GM12891 (cell line): ENCODE measurements at places on chromosomes 3 and 15.

DNA sequence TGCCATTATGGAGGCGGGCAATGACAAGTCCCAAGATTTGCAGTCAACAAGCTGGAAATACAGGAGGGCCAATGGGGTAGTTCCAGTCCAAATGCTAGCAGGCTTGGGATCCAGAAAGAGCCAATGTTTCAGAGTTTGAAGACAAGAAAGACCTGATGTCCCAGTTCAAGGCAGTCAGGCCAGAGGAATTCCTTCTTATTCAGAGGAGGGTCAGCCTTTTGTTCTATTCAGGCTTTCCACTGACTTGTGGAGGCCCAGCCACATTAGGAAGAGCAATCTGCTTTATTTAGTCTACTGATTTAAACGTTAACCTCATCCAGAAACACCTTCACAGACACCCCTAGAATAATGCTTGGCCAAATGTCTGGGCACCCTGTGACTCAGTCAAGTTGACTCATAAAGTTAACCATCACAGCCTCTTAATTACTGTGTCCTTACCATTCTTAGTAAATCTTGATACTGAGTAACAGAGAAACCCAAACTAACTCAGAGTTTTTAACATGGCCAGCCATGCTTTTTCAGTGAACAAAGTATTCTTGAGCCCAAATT lies 50.9 kb upstream of the NPHP3 start:
- DNase-seq = no peak

GRCh38 chr3:108127301-108127988 lies 36.6 kb upstream of the CD47 start:
- DNase-seq = no peak

GRCh38 chr3:136142592-136142991 lies 53.5 kb downstream of the MSL2 start:
- no peak for DNase-seq

DNA sequence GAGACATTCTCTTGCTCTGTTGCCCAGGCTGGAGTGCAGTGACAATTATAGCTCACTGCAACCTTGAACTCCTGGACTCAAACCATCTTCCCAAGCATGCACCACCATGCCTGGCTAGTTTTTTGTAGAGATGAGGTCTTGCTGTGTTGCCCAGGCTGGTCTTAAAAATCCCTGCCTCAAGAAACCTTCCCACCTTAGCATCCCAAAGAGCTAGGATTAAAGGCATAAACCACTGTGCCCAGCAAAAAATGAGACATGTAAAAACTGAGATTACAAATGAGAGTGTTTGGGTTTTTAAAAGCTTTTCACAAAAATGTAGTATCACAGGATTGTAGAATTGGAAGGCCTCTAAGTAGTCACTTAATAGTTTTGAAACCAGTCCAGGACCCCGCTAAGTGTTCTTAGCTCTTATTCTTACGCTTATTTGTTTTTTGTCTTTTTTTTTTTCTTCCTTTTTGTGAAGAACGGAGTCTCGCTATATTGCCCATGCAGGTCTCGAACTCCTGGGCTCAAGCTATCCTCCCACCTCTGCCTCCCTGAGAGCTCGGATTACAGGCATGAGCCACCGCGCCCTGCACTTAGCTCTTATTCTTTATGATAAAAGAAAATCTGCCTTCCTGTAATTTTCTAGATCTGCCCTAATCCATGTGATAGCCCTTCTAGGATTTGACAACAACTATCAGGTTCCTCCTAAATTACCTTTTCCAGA lies 31.5 kb downstream of the KLHL18 start:
- no peak for DNase-seq

GRCh38 chr15:43939070-43939469 lies 112.3 kb downstream of the WDR76 start:
- DNase-seq = no peak

DNA sequence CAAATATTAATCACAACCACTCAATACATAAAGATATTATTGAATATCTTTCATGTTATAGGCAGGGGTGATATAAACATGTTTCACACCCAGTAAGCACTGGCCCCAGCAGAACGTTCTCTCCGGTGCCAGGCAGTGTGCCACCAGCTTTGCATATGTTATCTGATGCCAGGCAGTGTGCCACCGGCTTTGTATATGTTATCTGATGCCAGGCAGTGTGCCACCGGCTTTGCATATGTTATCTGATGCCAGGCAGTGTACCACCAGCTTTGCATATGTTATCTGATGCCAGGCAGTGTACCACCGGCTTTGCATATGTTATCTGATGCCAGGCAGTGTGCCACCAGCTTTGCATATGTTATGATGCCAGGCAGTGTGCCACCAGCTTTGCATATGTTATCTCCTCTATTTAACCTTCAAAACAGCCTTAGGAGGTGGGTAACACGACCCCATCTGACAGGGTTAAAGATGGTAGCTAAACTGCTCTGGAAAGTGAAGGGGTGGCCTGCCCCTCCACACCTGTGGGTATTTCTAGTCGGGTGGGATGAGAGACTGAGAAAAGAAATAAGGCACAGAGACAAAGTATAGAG lies 6.9 kb downstream of the MUC20 start:
- DNase-seq = no peak

DNA sequence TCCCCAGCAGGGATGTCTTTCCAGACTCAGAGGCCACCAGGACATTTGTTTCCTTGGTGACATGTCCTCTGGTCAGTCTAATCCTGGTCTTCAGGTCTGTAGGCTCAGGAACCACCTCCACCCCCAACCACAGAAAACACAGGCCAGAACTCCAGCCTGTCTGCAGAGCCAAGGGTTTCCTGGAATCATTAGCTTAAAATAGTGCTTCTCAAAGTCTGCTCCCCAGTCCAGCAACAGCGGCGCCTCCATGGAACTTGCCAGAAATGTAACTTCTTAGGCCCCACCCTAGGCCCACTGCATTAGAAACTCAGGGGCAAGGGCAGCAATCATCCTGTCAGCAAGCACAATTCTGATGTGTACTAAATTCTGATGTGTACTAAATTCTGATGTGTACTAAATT lies 20.0 kb downstream of the SLC28A1 start:
- no peak for DNase-seq

DNA sequence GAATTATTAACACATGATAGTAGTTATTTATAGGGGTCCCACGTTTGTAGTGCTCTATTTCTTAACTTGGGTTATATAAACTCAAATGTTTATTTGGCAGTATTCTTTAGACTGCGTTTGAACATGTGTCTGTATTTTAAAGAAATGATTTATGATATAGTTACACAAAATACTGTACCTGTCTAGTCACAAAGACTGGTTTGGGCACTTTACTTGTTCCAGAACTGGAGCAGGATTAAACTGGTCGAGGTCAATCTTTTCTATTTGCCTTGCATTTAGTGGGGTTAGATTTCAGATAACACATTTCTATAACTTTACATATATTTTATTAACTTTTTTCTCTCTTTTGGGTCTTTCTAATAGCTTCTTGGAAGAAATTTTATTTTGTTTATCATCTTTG lies 39.5 kb downstream of the HACD3 start:
- no peak for DNase-seq

- DNase-seq = no peak
These were observed 20.5 kb upstream of the SOX14 start for GRCh38 chr3:137743608-137744007.

- DNase-seq = no peak
These were observed 36.5 kb downstream of the DAPK2 start for GRCh38 chr15:64009798-64010261.

GRCh38 chr3:72517921-72518424 lies 330.3 kb downstream of the SHQ1 start:
- DNase-seq = no peak

DNA sequence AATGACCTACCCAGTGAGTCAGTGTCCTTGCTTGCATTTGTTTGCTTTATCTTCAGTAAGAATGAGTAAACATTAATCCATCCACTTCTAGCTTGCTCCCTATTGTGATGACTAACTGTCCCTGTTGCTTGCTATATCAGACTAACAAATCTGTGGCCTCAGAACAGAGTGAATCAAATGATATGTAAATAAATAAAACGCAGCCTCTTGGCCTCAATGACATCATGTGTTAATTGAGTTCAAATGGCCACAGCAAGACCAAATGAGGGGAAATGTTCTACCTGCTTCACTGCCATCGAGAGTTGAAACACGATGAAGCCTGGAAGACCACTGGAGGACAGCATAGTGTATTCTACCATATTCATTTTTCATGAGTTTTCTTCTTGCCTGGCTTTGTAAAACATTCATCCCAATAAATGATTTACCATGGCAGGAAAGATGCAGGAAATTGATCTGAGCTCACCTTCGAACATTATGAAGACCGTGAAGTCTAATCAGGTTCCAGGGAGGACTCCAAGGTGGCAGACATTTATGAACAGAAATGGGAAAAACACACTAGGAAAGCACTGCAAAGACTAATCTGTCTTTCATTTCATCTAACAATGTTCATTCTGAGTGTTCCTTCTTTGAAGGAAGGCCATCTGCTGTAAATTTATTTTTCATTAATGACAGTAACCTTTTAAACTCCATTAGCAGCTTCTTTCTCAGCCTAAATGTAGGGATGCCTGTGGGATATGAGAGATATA lies 1144.5 kb downstream of the TUSC7 start:
- no peak for DNase-seq

- no peak for DNase-seq
These were observed 152.6 kb downstream of the RSL24D1 start for GRCh38 chr15:55044162-55044561.

GRCh38 chr15:90836296-90836871 lies 32.0 kb upstream of the FURIN start:
- no peak for DNase-seq

DNA sequence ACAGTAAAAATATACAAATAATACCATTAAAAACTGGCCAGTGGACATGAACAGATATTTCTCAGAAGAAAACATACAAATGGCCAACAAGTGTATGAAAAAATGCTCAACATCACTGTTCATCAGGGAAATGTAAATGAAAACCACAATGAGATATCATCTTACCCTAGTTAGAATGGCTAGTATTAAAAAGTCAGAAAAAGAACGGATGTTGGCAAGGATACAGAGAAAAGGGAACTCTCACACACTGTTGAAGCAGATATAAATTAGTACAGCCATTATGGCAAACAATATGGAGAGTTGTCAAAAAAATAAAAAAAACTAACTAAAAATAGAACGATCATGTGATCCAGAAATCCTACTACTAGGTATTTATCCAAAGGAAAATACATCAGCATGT lies 222.7 kb upstream of the NAALADL2 start:
- DNase-seq = no peak
